ENCODE measurements at places on chromosomes 6 and 20. TPM values are rescaled to one million over a fixed set of nuclear protein-coding genes. Genes with fewer than 3 reads are reported as not detected.
A peak's percentile ranks its signal among the peaks of the same experiment; 100 is the strongest.

- no peak for DNase-seq
Measured at GRCh38 chr6:156098839-156099238, 643.2 kb upstream of the NOX3 start.

DNA sequence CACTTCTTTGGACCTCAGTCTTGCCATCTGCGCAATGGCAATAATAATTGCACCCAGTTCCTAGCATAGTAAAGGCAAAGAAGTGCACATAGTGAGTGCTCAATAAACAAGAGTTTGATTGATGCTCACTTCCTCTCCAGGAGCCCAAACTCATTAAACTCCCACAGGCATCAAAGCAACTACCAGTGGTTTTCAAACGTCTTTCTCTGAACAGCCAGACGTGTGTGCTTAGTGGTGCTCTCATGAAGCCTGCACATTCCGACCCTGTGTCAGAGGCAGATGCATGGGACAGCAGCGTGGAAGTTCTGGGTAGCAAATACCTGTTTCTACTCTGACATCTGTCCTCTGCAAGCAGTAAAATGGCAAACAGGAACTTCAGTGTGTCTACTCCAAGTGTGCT, 146.3 kb upstream of the MAFB start:
- DNase-seq = no peak

- no peak for DNase-seq
Measured at GRCh38 chr6:11665604-11666326, 112.8 kb downstream of the ADTRP start.

DNA sequence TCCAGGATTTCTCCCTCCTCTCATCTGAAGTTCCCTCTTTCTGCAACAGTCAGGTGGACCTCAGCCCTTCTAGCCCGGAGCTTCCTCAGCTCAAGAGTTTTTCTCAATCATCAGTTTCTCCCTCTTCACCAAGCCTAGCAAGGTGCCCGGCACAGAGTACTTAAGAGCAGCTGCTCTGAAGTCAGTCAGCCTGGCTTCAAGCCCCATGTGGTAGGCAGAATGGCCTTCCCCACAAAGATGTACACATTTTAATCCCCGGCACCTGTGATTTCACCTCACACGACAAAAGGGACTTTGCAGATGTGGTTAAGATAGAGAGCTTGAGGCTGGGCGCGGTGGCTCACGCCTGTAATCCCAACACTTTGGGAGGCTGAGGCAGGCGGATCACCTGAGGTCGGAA, 15.1 kb upstream of the RBPJL start:
- DNase-seq = no peak

DNA sequence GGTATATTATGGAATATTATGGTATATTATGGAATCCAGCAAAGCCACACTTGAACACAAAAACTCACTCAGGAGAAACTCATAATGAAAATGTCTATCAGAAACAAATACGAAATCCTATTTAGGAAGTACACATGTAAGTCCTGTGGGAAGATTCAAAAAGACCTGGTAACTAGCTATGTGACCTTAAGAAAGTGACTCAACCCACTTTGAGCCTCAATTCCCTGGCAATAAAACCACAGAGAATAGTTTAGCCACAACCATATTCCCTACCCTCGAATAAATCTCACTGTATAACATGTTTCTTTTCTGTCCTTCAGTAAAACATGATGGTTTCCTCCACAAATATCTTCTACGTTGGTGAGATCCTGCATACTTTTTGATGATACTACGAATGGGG, 56.4 kb downstream of the ZMYND8 start:
- no peak for DNase-seq

- peak; percentile 26 for DNase-seq
Measured at GRCh38 chr6:167578371-167578901, 248.3 kb upstream of the AFDN start.

- no peak for DNase-seq
Measured at GRCh38 chr6:5672581-5673011, 334.1 kb downstream of the NRN1 start.

DNA sequence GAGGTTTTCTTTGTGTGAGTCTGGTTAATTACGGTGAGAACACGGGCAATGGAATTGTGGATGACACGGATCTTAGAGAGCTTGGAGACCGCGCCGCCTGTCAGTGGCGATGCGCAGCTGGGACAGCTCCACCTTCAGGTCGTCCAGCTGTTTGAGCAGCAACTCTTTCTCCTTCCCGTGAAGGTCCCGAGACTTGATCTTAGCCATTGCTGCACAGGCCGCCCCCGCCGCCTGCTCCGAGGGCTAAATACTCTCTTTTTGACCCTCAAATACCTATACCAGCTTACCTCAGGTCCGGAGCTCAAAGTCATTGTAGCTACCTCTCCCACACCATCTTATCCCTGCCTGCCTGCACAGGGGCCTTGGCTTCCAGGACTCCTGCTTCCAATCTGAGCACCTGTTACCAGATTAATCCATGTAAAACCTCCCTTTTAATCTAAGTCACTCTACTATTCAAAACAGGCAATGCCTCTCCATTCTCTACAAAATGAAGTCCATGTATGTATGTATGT, 100.2 kb downstream of the PREP start:
- DNase-seq = no peak

DNA sequence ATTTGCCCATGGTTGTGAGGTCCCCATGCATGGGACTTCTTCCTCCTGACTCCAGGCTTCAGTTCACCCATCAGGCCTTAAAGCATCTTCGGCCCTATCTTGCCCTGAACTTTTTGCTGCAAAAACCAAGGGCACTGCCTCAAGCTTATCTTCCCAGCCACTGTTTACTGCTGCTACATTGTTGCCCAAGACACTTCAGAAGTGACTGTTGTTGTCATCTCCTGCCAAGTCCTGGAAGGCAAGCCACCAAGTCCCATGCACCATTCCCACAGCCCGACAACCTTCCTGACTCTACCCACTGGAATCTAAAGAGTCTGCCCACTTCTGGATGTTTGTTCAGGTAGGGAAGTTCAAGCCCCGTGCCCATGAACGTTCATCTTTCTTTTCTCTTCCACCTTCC, 12.4 kb downstream of the BANF2 start:
- DNase-seq = no peak

- no peak for DNase-seq
Measured at GRCh38 chr6:16493112-16493511, 254.7 kb downstream of the GMPR start.

- no peak for DNase-seq
Measured at GRCh38 chr6:45990162-45990561, 25.5 kb downstream of the CLIC5 start.

DNA sequence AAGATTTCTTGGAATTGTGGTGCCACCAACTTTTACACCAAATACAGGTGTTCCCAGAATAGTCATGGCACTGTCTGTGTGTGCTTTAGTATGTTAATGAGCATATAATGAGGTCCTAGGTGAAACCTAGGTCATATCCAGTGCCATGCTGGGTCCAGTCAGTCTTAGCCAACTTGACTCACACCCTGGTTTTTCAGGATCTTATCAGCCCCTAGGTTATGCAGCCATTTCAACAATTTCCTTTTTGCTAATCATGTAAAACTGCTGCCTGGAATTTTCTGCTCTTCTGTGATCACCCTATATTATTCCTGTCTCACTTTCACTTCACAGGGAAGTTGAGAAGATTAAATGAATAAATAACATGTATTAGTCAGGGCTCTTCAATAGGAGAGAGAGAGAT, 23.7 kb downstream of the SDHAF4 start:
- DNase-seq = no peak

DNA sequence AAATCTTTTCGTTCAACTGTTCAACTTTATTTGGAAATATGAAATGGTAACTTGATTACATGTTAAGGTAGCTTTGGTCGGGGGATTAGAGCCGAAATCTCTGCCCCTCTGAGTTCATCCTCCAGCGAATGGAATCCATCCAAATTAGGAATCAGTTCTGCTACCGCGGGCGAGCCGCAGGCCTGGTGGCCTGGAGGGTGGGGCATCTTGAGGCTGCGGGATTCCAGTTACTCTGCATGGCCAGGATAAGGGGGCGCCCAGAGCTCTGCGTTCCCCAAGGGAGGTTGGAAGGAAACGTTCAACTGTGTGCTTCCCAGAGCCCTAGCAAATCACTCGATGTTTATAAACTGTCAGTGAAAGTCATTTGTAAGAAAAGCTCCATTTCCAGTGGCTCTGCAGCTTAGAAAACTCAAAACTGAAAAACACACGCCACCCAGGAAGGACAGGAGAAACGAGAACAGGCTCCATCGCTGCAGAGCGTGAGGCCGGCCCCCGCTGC, 262.2 kb downstream of the TAF4 start:
- DNase-seq = no peak

- DNase-seq = no peak
Measured at GRCh38 chr6:4129446-4129845, 5.9 kb downstream of the ECI2 start.

- DNase-seq = no peak
Measured at GRCh38 chr6:135572051-135572450, 74.5 kb upstream of the AHI1 start.

GRCh38 chr6:137341681-137342195, 122.6 kb upstream of the IFNGR1 start:
- no peak for DNase-seq

DNA sequence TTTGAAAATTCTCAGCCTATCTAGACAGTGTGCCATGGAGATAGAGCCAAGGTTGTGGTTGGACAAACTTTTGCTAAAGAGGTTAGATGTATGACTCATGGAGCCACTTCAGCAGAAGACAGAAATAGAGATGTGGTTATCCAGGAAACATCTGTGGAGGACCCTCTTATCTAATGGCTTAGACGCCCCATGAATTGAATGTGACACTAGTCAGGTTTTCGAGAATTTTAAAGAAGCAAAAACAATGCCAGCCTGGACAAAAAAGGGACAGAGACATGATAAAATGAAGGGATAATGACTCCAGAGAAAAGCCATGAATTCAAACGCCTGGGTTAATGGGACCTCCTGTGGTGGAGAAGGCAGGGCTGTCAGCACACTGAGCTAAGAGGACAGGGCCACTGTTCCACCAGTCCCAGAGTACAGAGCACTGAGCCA, 280.5 kb downstream of the CLVS2 start:
- DNase-seq = no peak

DNA sequence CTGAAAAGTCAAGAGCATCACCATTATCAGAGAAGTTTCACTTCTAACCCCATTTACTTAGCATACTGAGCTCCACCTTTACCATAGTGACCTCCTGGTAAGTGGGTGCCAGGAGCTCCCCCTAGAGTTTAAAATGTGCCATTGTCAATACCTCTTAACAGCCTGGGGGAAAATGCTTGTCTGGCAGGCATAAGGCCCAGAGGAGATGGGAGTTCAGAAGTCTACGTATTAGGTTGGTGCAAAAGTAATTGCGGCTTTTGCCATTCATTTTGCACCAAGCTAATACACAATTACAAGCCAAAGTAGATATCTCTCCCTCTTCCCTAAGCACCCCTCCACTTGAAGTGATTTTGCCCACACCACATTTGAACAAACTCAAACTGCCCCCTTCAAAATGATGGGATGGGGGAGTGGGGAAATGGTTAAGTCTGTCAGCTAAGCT, 919.0 kb downstream of the KIF16B start:
- DNase-seq = no peak

DNA sequence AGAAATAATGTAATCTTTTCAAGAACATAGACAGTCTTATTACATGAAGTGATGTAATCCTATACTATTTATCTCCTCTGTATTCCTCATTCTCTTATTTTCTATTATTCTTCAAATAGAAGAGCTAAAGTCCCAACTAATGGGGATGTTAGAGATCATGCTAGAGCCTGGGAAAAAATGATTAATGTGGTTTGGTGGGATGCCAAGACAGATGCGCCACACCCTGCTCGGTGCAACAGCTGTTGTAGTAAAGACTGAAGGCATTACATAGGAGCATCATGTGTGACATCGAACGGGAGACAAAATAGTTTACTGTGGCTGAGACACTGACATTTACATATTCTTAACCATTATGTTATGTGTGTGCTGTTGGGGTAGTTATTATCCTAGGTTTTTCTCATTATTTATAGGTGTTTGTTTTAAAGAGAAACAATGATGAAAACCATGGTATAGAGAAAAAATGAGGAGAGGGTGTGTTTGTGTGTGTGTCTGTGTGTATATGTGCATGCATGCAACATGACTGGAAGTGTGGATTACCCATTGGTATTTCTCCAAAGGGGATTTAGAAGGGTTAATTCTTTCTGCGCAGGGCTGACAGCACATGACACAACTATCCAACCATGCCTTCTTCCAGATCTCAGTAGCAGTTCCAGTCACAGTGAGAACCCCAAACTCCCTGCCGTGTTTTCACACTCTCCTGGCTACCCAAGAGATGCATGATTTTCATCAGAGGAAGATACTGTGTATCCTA, 155.3 kb downstream of the EYA4 start:
- no peak for DNase-seq

DNA sequence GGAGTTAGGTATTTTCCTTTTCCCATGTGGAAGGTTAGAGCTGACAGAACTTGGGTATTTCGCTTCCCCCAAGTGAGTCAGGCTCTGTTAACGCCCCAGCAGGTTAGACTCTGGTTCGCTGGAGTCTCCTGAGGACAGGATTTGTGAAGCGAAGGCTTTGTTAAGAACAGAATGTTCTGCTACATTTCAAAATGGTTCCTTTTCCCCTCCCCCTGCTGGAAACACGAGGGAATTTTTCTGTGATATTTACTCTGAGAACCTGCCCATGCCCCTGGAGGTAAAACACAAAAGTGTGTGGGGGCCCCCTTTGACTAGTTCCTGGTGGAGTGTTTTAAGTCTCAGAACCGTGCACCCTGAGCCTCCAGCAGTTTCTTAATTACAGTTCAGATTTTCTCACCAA, 731.4 kb upstream of the CITED2 start:
- no peak for DNase-seq

GRCh38 chr6:138966870-138967269, 21.2 kb downstream of the REPS1 start:
- DNase-seq = no peak

DNA sequence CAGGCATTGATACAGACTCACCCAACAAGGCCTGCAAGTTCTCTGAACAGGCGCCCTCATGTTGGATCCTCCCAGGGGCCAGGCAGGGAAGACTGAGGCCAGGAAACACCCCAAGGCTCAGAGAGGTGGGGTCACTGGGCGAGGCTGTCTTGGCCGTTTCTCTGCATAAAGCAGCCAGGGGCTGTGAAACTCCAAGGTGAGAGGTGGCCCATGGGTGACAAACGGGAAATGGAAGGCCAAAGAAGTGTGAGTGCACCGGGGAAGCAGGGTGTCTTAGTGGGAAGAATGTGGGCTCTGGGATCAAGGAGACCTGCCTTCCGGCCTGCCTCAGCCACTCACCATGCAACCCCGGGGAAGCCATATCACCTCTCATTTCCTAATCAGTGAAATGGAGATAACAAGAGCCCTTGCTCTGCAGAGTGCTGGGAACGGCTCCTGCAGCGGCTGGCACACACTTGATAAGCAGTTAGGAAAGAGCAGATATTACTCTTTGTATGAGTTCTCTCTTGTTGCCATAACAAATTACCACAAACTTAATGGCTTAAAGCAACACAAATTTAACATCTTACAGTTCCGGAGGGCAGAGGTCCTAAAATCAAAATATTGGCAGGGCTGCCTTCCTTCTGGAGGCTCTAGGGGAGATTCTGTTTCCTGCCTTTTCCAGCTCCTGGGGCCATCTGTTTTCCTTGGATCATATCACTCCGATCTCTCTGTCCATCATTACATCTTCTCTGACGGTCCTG, 168.6 kb downstream of the NFATC2 start:
- DNase-seq = peak; percentile 14

Gene SCRT2
- not detected for total RNA-seq

Gene CENPQ
- total RNA-seq = 3.4 TPM

Gene HTR1E
- not detected for total RNA-seq

Gene LY86
- total RNA-seq = 1.9 TPM

Gene HNF4A
- not detected for total RNA-seq

Gene DCDC2
- total RNA-seq = 0.08 TPM

Gene BPIFB2
- not detected for total RNA-seq

Gene SPEF1
- not detected for total RNA-seq

Gene SOX18
- 67.0 TPM for total RNA-seq

Gene SLC9A8
- total RNA-seq = 7.2 TPM

Gene ECT2L
- 10.5 TPM for total RNA-seq

Gene BTBD3
- 25.7 TPM for total RNA-seq

All from cardiac septum (tissue), 1 donor.